ENCODE measurements at places on chromosomes 1 and 21.

DNA sequence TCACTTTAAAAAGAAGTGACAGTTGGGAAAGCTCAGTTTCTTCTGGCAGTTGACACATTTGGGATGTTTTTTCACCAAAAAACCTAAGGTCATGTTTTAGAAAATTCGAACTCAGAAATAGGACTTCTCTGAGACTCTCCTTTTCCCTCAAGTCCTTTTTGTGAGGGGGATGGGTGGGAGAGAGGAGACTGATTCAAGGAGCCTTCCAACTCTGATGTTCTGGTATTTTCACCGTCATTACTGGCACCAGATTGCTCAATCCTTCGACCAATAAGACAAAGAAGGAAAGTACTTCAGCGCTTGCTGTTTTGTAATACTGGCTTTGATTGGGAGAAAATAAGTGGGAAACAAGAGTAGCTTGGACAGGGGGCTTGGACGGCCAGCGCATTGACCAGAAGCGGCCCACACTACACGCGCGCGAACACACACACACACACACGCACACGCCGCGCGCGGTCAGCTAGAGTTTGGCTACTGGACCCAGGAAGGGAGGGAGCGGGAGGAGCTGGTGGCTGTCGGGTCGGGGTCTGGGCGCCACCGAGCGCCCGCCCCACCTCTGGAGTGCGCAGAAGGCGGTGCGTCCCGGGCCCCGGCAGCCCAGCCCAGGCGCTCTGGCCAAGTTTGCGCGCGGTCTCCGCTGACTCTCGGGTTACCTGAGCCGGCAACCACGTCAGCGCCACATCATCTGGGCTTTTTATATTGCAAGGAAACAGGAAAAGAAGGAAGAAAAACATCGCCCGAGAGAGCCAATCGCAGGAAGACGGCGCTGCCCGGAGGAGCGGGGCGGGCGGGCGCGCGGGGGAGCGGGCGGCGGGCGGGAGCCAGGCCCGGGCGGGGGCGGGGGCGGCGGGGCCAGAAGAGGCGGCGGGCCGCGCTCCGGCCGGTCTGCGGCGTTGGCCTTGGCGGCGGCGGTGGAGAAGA is at the start of gene KCNK1:
KCNK1 (plus strand) TSS at position 855 of the 921 bp plus-strand sequence; CDS start at position 921, 66 bp downstream.
- H3K4me1 ChIP-seq: no peaks in the 10 kb centered on the region
- peaks cover 21% of the 10 kb centered on the region for H3K27me3 ChIP-seq
- H3K4me3 ChIP-seq: peak within 1 kb of the TSS; percentile 60
- no peaks in the 10 kb centered on the region for H3K36me3 ChIP-seq

GRCh38 chr1:209421978-209422680 is 161.4 kb upstream of the CAMK1G start:
- H3K4me3 ChIP-seq: no peak overlapping the region
- no peaks in the 10 kb centered on the region for H3K4me1 ChIP-seq
- DNase-seq: no peak
- no peaks in the 10 kb centered on the region for H3K36me3 ChIP-seq
- no peak overlapping the region for H3K27ac ChIP-seq
- no peaks in the 10 kb centered on the region for H3K27me3 ChIP-seq

GRCh38 chr1:14108356-14109275 is 408.6 kb downstream of the PRDM2 start:
- H3K4me3 ChIP-seq: no peak overlapping the region
- no peaks in the 10 kb centered on the region for H3K4me1 ChIP-seq
- no peaks in the 10 kb centered on the region for H3K36me3 ChIP-seq
- H3K27ac ChIP-seq: no peak overlapping the region
- no peaks in the 10 kb centered on the region for H3K27me3 ChIP-seq

DNA sequence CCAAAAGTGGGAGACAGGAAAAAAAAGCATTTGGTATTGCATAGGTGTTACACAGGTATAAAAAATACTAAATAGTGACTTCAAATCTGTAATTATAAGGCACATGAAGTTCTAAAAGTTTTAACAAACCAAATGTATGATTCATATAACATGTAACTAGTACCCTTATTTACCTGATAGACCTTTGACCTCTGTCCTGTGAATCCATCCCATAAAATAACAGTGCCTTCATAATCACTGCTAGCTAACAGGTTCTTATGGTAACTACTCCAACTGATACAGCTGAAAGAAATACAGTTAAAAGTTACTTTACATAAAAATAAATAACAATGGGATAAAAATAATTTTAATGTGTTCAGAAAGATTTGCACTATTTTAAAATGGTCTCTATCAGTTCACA is 163.5 kb downstream of the COP1 start:
- H3K36me3 ChIP-seq: peaks cover 54% of the 10 kb centered on the region
- H3K27me3 ChIP-seq: no peaks in the 10 kb centered on the region
- no peak overlapping the region for H3K27ac ChIP-seq

- no peaks in the 10 kb centered on the region for H3K36me3 ChIP-seq
- no peaks in the 10 kb centered on the region for H3K27me3 ChIP-seq
- H3K4me3 ChIP-seq: no peak overlapping the region
- no peaks in the 10 kb centered on the region for H3K4me1 ChIP-seq
- no peak for DNase-seq
- no peak overlapping the region for H3K27ac ChIP-seq
These were observed 29.6 kb upstream of the LRRC8D start for GRCh38 chr1:89791064-89791726.

DNA sequence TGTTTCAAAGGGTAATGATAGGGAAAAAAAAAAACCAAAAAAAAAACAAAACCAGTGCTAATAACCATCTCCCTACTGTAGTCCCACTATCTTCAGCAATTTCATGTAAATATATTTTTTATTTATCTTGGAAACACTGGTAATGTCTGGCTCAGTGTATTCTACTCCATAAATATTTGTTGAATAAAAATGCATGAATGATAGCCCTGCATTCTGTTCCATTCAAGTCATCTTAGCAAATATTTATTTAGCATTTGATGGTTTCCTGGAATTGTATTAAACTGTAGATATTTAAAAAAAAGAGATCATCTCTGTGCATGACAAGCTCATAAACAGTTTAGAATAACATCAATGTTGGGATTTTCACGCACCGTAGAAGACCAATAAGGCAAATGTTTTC is 24.2 kb downstream of the IL23R start:
- H3K4me1 ChIP-seq: no peaks in the 10 kb centered on the region
- no peak overlapping the region for H3K27ac ChIP-seq
- no peaks in the 10 kb centered on the region for H3K27me3 ChIP-seq
- no peaks in the 10 kb centered on the region for H3K36me3 ChIP-seq

GRCh38 chr1:99968214-99968613 is 1.6 kb upstream of the SLC35A3 start:
- DNase-seq: no peak
- no peaks in the 10 kb centered on the region for H3K27me3 ChIP-seq
- H3K4me3 ChIP-seq: no peak overlapping the region
- peaks cover 10% of the 10 kb centered on the region for H3K4me1 ChIP-seq

DNA sequence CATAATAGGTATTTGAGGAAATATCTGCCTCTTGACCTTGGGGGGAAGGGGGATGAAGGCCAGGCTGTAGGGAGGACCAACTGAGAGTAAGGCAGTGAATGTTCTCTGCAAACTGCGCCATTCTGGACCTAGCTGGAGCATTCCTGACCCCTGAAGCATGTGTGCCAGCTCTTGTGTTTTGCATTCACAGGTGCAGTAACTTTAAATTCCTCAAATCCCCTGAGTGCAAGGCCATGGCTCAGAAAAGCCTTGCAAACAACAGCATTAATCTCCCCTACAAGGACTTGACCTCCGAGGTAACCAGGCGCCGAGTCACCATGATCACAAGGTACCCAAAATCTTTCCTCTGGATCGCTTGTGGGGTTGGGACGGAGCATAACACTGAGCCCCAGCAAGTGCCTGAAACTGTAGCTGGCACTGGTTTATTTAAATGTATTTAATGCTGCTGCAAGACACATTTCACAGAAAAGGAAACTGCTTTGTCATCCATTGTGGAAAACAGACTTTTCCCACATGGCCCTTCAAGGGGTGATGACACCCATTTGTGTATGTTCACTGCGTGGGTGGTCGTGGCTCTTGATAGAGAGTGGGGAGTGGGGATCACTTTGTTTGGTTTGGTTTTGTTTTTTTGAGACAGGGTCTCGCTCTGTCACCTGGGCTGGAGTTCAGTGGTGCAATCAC is 1.7 kb downstream of the MYOCOS start:
- no peak overlapping the region for H3K27ac ChIP-seq
- H3K36me3 ChIP-seq: no peaks in the 10 kb centered on the region
- no peak for DNase-seq
- no peaks in the 10 kb centered on the region for H3K27me3 ChIP-seq

- H3K4me1 ChIP-seq: no peaks in the 10 kb centered on the region
- no peak for DNase-seq
- H3K36me3 ChIP-seq: no peaks in the 10 kb centered on the region
- H3K27ac ChIP-seq: no peak overlapping the region
These were observed 4.0 kb downstream of the KRTAP10-1 start for GRCh38 chr21:44535963-44536362.

Measured in lower lobe of right lung (tissue), 2 donors.